Thoracic aorta (tissue), 2 donors: ENCODE measurements at places on chromosomes 16 and 17. TPM values are rescaled to one million over a fixed set of nuclear protein-coding genes. Genes with fewer than 3 reads are reported as not detected.

ZNF423 gene
- total RNA-seq, result 16.2 TPM

CCDC154 gene
- total RNA-seq, result 0.63 TPM

VWA3A gene
- not detected for total RNA-seq

LPO gene
- not detected for total RNA-seq

CCDC92B gene
- 0.14 TPM for total RNA-seq

CDR2L gene
- total RNA-seq, result 29.8 TPM

ZNF668 gene
- total RNA-seq, result 10.3 TPM

RAB26 gene
- not detected for total RNA-seq

TNFRSF13B gene
- not detected for total RNA-seq

HID1 gene
- 14.8 TPM for total RNA-seq

- H3K36me3 ChIP-seq, result peaks cover 36% of the 10 kb centered on the region
- DNase-seq, result no peak
- H3K27me3 ChIP-seq, result no peaks in the 10 kb centered on the region
- no peak overlapping the region for H3K27ac ChIP-seq
Measured at GRCh38 chr17:16100737-16101400, 101.2 kb downstream of the TTC19 start.

- H3K27ac ChIP-seq, result no peak overlapping the region
- H3K4me3 ChIP-seq, result no peak overlapping the region
- no peaks in the 10 kb centered on the region for H3K27me3 ChIP-seq
- no peak for DNase-seq
Measured at GRCh38 chr17:1313270-1314005, 34.0 kb downstream of the TRARG1 start.

DNA sequence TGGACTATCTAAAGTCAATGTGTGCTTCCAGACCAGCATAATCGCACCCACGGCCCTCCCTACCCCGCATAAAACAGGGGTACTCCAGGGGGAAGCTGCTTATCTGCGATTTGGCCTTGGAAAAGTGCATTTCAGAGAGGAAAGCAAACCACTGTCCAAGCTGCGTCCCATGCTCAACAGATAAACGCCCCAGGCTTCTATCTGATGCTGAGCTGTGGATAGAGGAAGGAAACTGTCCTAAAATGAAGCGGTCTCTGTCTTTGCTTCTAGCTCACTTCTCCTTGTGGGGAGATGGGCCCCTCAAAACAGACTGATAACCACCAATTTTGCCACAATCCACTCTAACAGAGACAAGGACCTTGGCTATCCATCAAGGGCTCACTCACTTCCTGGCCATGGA, 160.5 kb upstream of the TNRC6C start:
- no peaks in the 10 kb centered on the region for H3K36me3 ChIP-seq
- no peak for DNase-seq
- H3K27me3 ChIP-seq, result no peaks in the 10 kb centered on the region
- no peak overlapping the region for H3K4me3 ChIP-seq

- no peaks in the 10 kb centered on the region for H3K4me1 ChIP-seq
- H3K27me3 ChIP-seq, result no peaks in the 10 kb centered on the region
- DNase-seq, result no peak
- no peak overlapping the region for H3K4me3 ChIP-seq
- H3K36me3 ChIP-seq, result no peaks in the 10 kb centered on the region
Measured at GRCh38 chr17:41511116-41511515, 5.7 kb upstream of the KRT13 start.

- peaks cover 36% of the 10 kb centered on the region for H3K4me1 ChIP-seq
- H3K27me3 ChIP-seq, result no peaks in the 10 kb centered on the region
- no peak for DNase-seq
- no peak overlapping the region for H3K4me3 ChIP-seq
- no peaks in the 10 kb centered on the region for H3K36me3 ChIP-seq
Measured at GRCh38 chr17:81043725-81044427, 8.9 kb downstream of the BAIAP2 start.

GRCh38 chr16:70724146-70725023, 38.5 kb upstream of the MTSS2 start:
- H3K27me3 ChIP-seq, result no peaks in the 10 kb centered on the region
- DNase-seq, result no peak
- no peaks in the 10 kb centered on the region for H3K36me3 ChIP-seq
- no peak overlapping the region for H3K27ac ChIP-seq
- no peak overlapping the region for H3K4me3 ChIP-seq
- H3K4me1 ChIP-seq, result peaks cover 17% of the 10 kb centered on the region

DNA sequence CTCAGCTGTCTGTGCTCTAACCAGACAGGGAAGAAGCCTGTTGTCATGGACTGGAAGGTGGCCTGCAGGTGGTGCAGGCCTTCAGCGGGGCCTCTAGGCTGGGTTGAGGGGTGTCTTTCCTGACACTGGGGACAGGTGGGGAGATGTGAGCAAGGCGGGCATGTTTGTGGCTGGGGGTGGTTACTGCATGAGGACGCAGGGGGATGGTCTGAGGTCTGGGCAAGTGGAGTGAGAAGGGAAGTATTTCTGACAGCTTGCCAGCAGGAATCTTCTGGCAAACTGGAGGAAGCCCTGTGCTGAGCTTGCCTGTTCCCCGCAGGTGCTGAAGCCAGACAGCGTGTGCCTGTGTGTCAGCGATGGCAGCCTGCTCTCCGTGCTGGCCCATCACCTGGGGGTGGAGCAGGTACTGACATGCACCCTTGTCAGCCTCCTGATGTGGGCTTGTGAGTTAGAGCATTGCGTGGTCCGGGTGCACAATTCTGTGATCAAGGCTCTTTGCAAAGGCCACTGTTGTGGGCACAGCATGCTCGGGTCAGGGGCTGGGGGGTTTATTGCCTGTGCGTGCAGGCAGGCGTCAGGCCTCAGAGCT, 36.2 kb downstream of the PRMT7 start:
- H3K4me1 ChIP-seq, result no peaks in the 10 kb centered on the region
- H3K4me3 ChIP-seq, result no peak overlapping the region
- no peaks in the 10 kb centered on the region for H3K27me3 ChIP-seq
- no peak for DNase-seq

DNA sequence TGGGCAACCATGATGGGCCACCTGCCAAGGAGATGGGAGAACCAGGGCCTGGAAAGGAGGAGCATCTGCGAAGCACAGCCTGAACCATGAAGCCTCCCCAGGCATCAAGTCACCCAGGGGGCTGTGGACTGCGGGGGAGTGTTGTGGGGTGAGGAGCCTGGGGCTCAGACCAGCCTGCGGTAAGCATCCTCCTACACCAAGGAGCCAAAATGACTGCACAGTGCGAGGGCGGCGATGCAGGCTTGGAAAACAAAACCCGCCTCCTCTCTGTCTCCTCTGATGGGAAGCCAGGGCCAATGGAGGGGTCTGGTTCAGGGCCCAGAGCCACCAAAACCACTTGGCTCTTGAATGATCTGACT, 18.1 kb upstream of the MAF start:
- H3K36me3 ChIP-seq, result no peaks in the 10 kb centered on the region
- DNase-seq, result no peak
- H3K27me3 ChIP-seq, result no peaks in the 10 kb centered on the region
- H3K27ac ChIP-seq, result no peak overlapping the region
- no peak overlapping the region for H3K4me3 ChIP-seq
- peaks cover 4% of the 10 kb centered on the region for H3K4me1 ChIP-seq

DNA sequence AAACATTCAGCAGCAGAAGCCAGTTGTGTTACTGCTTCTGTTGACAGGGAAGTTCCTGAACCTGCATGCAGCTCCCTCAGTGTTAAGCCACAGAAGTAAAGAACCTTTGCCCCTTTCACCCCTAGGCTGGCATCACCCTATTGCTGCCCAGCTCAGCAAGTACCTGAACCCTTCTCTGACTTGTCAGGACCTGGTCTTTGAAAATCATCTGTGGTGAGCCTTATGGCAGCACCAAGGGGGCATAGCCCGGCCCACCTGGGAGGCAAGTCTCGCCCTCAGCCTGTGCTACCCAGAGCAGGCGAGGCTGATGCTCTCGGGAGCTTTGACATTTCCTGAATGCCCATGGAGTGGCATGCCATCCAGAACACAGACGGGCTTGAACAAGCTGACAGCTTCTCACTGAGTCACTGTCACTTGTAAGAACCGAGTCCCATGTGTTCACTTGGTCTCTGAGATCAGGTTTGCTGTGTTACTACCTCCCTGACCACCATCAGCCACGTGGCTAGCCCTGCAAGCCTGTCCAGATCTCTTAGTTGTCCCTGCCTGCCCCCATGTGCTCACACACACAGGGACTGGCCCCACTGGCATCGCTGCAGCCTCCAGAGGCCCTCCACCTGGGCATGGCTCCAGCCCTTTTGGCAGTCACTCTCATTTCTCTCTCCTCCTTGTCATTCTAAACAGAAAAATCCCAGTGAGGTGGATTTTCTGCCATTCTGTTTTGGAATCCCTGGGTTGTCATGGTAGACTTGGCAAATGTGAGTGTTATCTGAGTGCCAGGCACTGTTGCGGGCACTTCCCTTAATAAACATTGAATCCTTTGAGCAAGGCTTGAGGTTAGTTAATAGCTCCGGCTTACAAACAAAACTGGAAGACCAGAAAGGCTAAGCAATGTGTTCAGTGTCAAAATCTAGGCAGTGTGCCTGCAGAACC, 2.9 kb upstream of the CARMIL2 start:
- H3K4me1 ChIP-seq, result peaks cover 15% of the 10 kb centered on the region
- H3K27me3 ChIP-seq, result no peaks in the 10 kb centered on the region
- no peak overlapping the region for H3K4me3 ChIP-seq
- H3K36me3 ChIP-seq, result peaks cover 19% of the 10 kb centered on the region
- H3K27ac ChIP-seq, result peak overlapping the region; percentile 15

DNA sequence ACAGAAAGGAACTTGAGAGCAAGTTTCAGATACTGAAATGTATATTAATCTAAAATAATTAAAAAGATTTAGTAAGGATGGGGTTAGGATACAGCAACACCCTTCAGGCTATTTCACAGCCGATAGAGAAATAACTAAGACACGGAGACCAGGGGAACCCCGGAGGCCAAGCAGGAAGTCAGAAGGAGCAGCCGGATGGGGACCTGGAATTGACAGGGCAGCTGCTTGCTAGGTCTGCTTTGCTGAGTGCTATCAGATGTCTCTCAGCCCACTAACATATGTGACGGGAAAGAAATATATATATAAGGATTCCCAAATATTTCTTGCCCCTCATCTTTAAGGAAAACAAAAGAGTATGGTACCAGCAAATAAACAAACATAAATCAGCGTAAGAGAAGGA, 154.1 kb upstream of the CDH5 start:
- no peak for DNase-seq
- no peaks in the 10 kb centered on the region for H3K27me3 ChIP-seq
- H3K36me3 ChIP-seq, result no peaks in the 10 kb centered on the region
- H3K4me1 ChIP-seq, result no peaks in the 10 kb centered on the region

DNA sequence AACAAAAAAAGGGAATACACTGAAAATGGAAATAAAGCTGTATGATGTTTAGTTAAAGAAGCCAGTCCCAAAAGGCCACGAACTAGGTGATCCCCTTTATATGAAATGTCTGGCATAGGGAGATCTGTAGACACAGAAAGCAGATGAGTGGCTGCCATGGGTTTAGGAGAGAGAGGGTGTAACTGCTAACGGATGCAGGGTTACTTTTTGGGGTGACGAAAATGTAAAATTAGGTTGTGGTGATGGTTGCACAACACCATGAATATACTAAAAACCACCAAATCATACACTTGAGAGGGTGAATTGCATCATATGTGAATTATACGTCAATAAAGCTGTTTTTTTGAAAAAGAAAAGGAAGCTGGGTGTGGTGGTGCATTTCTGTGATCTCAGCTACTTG, 99.6 kb downstream of the ADCY9 start:
- DNase-seq, result no peak

DNA sequence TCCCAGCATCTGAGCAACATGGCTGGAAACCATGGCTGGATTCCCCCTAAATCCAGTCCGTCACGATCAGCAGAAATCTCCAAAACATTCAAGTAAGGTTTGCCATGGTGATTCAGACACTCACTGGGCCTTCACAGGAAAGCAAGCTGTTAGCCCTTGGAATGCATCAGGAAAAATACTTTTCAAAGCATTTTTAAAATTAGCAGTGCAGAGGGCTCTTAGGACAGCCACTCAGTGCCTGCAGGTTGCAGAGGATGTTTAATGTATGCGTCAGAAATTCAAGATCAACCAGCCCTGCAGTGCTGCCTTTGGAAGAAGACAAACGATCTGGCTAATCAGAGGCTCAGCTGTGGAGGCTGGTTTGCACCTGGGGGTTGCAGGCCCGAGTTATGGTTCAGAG, 50.3 kb downstream of the FOXL1 start:
- H3K27me3 ChIP-seq, result no peaks in the 10 kb centered on the region
- DNase-seq, result no peak
- no peak overlapping the region for H3K27ac ChIP-seq
- H3K4me1 ChIP-seq, result peaks cover 35% of the 10 kb centered on the region

DNA sequence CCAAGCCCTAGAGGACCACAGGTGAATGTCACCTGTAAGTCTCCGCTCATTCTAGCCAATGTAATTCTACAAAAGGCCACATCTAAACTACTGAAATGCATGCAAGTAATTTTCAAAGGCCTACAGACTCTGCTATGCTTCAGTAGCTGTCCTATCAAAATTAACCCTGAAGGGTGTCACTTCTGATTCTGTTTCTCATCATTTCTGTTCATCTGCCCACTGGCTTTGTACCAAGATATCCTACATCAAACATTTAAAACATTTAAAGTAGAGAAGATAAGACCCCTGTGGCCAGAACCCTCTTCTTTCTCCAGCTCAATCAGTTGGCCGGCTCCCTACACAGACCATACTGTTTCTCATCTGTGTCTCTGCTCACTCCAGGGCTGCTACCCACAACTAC, 21.5 kb downstream of the PHF12 start:
- no peak overlapping the region for H3K4me3 ChIP-seq
- peaks cover 3% of the 10 kb centered on the region for H3K36me3 ChIP-seq
- no peak overlapping the region for H3K27ac ChIP-seq
- H3K27me3 ChIP-seq, result no peaks in the 10 kb centered on the region
- DNase-seq, result no peak

- H3K4me1 ChIP-seq, result no peaks in the 10 kb centered on the region
- H3K36me3 ChIP-seq, result no peaks in the 10 kb centered on the region
- H3K4me3 ChIP-seq, result no peak overlapping the region
Measured at GRCh38 chr16:24139282-24139681, 116.9 kb upstream of the CACNG3 start.

DNA sequence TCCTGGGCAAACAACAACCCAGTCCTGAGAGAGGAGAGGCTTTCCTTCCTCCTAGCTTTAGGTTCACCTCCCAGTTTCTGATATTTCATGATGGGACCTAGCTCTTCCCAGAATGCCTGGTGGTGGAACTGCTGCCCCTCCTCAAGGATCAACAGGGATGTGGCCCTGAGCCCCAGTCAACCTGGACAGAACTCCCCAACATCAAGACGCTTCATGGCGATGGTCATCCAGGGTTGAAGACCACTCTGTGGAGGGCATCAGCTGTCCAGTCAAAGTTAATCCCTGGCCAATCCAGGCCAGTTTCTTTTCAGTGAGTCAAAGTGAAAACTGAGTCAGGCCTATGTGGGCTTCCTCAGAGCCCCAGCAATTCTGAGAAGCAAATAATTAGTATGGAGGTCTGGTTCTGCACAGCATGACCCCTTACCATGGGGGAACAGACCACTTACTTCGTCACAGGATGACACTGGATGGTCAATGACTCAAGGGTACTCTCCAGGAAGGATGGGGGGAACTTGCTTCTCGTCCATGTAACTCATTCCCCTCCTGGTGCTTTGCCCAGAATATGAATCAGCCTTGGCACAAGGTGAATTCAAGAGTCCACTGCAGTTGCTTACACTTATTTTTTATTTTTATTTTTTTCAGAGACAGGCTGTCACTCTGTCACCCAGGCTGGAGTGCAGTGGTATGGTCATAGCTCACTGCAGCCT, 14.7 kb upstream of the XYLT2 start:
- H3K4me3 ChIP-seq, result no peak overlapping the region
- no peaks in the 10 kb centered on the region for H3K27me3 ChIP-seq
- no peak for DNase-seq
- no peak overlapping the region for H3K27ac ChIP-seq

- no peak for DNase-seq
- H3K4me1 ChIP-seq, result peaks cover 5% of the 10 kb centered on the region
- H3K36me3 ChIP-seq, result no peaks in the 10 kb centered on the region
- no peaks in the 10 kb centered on the region for H3K27me3 ChIP-seq
- H3K4me3 ChIP-seq, result no peak overlapping the region
Measured at GRCh38 chr16:24507959-24508480, 31.3 kb upstream of the RBBP6 start.
